Placental epithelial cell (primary cell): ENCODE measurements at places on chromosomes 7 and 10. TPM values are rescaled to one million over a fixed set of nuclear protein-coding genes. Genes with fewer than 3 reads are reported as not detected.

Gene AGR3
- total RNA-seq: 2.7 and 8.0 TPM in 2 replicates

Gene OLAH
- not detected in 2 replicates for total RNA-seq

Gene CC2D2B
- 0.39 and 0.43 TPM in 2 replicates for total RNA-seq

Gene GFRA1
- total RNA-seq: under 0.01 TPM in 2 replicates

Gene UBE2D1
- 9.8 and 12.9 TPM in 2 replicates for total RNA-seq

Gene RHOBTB1
- total RNA-seq: 25.6 and 58.9 TPM in 2 replicates

Gene HABP2
- not detected in 2 replicates for total RNA-seq

Gene KLF14
- total RNA-seq: under 0.01 TPM in 1 of 2 replicates, not detected in the other

Gene PDE6C
- total RNA-seq: not detected in 2 replicates

Gene STMP1
- 17.5 and 20.0 TPM in 2 replicates for total RNA-seq

Gene CALHM3
- total RNA-seq: 0.22 and 0.39 TPM in 2 replicates

Gene APBB1IP
- total RNA-seq: 2.4 and 4.6 TPM in 2 replicates

Gene NEURL1
- 5.5 and 10.0 TPM in 2 replicates for total RNA-seq

Gene CYP3A4
- total RNA-seq: not detected in 2 replicates

Gene MRPS33
- total RNA-seq: 21.1 and 33.0 TPM in 2 replicates

Gene SCRN1
- 78.9 and 112 TPM in 2 replicates for total RNA-seq

Gene TIMM23
- total RNA-seq: 34.5 and 65.4 TPM in 2 replicates

Gene TDRD1
- 0.39 and 2.0 TPM in 2 replicates for total RNA-seq

Gene COL26A1
- total RNA-seq: not detected in 2 replicates

Gene ELFN1
- under 0.01 and 0.22 TPM in 2 replicates for total RNA-seq

Gene PLEKHS1
- total RNA-seq: not detected in 2 replicates

Gene SND1
- total RNA-seq: 283 and 308 TPM in 2 replicates

Gene UBTD1
- 33.1 and 33.8 TPM in 2 replicates for total RNA-seq

Gene CABCOCO1
- 0.87 and 3.5 TPM in 2 replicates for total RNA-seq

Gene PON1
- total RNA-seq: not detected in 2 replicates

Gene TMEM229A
- not detected in 2 replicates for total RNA-seq

Gene GRID2IP
- total RNA-seq: under 0.01 TPM in 1 of 2 replicates, not detected in the other

Gene CPED1
- 0.39 and 0.54 TPM in 2 replicates for total RNA-seq

Gene LEP
- under 0.01 TPM in 2 replicates for total RNA-seq

Gene TAS2R41
- 0.11 TPM in 1 of 2 replicates, not detected in the other for total RNA-seq

Gene ADAMTS14
- under 0.01 TPM in 1 of 2 replicates, not detected in the other for total RNA-seq

Gene FOXP2
- 0.54 and 1.6 TPM in 2 replicates for total RNA-seq

Gene ACTL6B
- total RNA-seq: not detected in 2 replicates

Gene HOXA6
- total RNA-seq: not detected in 2 replicates

Gene PPP1R3A
- total RNA-seq: not detected in 2 replicates

Gene SFMBT2
- 0.11 and 0.39 TPM in 2 replicates for total RNA-seq

Gene CYP3A7
- total RNA-seq: 0.22 TPM in 1 of 2 replicates, not detected in the other

Gene ERVW-1
- not detected in 2 replicates for total RNA-seq

Gene SVOPL
- 0.65 and 2.4 TPM in 2 replicates for total RNA-seq

Gene CUZD1
- total RNA-seq: 0.39 and 0.98 TPM in 2 replicates

Gene PCLO
- total RNA-seq: 2.0 and 2.1 TPM in 2 replicates

Gene STARD3NL
- 16.9 and 46.6 TPM in 2 replicates for total RNA-seq

Gene ACTR1A
- 80.5 and 158 TPM in 2 replicates for total RNA-seq

Gene UCN3
- not detected in 2 replicates for total RNA-seq

Gene MRPS16
- 43.6 and 79.4 TPM in 2 replicates for total RNA-seq

Gene RBM28
- total RNA-seq: 7.3 and 12.2 TPM in 2 replicates

Gene PLCE1
- total RNA-seq: under 0.01 TPM in 2 replicates
